ENCODE measurements at places on chromosomes 13 and 19.

DNA sequence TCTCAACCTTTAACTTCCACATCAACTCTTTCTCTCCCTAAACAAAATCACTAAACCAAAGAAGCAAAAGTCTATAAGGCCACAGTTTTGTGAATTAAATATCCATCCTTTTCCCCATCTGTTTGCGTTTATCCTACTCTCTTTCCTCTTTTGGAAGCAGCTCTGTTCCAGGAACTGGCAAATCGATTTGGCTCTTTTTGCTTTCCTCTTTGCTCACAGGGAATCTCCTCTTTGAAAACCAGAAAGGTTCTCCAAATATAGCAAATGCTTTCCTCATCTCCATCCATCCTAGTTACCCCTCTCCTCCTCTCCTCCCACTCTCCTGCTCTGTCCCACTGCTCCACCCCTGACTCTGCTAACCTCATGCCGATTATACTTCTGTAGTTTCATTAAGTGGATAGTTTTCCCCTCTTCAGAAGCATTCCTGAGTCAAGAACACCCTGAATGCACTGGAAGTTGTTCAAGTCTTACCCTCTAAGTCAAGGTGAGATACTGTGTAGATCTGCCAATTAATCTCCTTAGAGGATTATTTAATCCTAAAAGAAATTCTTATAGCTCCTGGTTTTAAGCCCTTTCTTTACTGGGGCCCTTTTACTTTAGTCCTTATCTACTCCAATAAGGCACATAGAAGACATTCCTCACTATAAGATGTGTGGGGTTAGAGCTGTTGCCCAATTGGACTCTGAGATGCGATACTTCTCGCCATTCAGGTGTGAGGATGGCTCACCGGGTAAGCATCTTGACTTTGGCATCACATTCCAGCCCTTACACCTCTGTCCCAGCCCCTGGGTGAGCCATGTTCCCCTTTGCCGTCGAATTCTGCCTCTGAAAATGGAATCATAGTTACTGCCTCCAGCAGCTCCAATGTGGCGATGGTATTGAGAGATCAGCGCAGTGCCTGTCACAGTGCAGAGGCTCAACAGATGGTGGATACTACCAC, 67.6 kb downstream of the COL4A2 start:
- DNase-seq: no peak

GRCh38 chr19:32676186-32676894, 692 bp downstream of the RGS9BP start:
- DNase-seq: no peak

GRCh38 chr19:40604647-40605215, 3.6 kb downstream of the LTBP4 start:
- no peak for DNase-seq

DNA sequence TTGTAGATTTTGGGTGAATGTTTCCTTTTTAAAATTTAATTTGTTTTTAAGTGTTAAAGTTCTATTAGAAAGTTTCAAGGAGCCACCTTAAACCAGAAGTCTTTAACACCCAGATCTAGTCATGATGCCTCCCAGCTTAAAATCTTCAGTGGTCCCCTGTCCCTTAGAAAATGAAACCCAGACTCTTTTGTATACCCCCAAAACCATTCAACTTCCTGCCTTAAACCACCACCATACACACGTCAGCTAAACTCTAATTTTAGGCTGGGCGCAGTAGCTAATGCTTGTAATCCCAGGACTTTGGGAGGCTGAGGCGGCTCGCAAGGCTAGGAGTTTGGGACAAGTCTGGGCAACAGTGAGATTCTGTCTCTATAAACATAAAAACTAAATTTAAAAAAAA, 37.9 kb downstream of the N4BP2L1 start:
- DNase-seq: no peak

- DNase-seq: peak; percentile 22
Observed at GRCh38 chr19:12163826-12164225, 930 bp downstream of the ZNF136 start.
